ENCODE measurements at places on chromosomes 2 and 18.

DNA sequence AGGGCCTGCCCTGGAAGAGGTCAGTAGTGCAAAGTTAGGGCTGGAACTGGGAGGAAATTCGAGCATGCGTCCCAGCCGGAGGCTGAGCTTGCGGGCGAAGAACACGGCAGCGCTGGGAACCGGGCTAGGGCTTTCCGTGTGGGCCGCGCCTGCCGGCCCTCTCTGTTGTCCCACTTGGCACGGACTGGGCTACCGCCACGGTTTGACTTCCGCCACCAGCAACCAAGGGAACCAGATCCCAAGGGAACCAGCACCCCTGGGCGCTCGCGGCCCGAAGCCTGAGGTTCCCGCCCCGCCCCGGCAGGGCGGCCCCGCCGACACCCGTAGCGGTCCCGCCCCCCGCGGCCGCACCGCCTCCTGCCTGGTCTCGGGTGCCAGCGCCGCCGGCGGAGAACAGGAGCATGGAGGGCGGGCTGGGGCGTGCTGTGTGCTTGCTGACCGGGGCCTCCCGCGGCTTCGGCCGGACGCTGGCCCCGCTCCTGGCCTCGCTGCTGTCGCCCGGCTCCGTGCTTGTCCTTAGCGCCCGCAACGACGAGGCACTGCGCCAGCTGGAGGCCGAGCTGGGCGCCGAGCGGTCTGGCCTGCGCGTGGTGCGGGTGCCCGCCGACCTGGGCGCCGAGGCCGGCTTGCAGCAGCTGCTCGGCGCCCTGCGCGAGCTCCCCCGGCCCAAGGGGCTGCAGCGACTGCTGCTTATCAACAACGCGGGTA is at the start of gene SPR:
SPR (plus strand) TSS at position 377 of the 708 bp plus-strand sequence; CDS start at position 402, 25 bp downstream.
- DNase-seq = peak; percentile 72

DNA sequence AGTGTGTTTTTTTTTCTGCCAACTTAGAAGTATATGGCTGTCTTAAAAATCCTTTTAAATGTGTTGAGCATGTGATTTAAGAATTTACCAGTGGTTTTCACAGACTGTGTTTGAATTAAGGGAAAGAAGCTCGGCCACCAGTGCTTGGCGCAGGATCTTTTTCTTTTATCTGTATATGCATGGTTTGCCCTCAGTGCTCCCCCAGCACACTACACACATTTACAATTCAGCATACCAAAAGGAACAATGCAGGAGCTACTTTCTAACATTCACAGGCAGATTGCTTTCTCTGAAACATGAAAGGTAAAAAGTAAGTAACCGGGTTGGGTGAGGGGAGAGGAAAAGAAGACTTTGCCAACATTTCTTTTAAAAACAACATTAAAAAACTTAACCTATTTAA is 3.9 kb downstream of the SALL3 start:
- no peak for DNase-seq

- no peak for DNase-seq
Observed at GRCh38 chr18:47997338-47997780, 66.9 kb upstream of the SMAD2 start.

DNA sequence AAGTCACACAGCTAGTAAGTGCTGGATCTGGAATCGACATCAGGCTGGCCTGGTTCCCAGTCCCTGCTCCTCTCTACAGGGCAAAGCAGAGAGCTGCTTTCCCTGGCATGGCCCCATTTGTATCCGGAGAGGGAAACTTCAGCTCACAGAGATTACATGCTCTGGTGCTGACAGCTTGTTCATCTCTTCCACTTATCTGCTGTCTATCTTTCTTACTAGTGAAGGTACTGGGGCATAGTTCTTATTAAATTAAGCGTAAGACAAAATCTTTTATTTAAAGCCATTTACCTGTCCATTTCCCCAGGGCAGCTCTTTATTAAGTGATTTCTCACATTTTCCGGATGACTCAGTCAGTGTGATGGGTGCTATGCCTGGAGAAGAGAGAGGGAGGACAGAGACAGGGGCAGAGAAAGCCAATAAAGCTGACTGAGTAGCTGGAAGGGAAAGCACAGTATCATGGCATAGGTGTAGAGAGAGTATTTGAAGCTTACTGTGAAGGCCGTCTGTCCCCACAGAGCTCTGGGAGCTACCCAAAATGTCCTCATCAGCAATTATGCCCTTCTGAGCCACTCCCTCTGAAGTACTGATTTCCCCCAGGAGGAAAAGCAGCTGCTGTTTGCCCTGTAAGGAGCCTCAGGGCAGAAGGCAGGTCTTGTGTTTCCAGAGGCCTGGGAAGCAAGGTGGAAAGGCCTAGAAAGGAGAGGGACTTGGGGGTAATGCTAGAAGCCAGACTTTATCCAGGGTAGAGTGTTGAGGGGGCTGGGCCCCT is 44.1 kb upstream of the EPAS1 start:
- no peak for DNase-seq

GRCh38 chr2:127859712-127860085 is 1.7 kb upstream of the POLR2D start:
- peak; percentile 49 for DNase-seq

Measured in stimulated activated naive CD8-positive, alpha-beta T cell treated with anti-CD3 and anti-CD28 coated beads, Interleukin-15, amount 100 ng/mL, for 72 hours (primary cell).